CD8-positive, alpha-beta memory T cell (primary cell): ENCODE measurements at places on chromosomes 7 and 10.

DNA sequence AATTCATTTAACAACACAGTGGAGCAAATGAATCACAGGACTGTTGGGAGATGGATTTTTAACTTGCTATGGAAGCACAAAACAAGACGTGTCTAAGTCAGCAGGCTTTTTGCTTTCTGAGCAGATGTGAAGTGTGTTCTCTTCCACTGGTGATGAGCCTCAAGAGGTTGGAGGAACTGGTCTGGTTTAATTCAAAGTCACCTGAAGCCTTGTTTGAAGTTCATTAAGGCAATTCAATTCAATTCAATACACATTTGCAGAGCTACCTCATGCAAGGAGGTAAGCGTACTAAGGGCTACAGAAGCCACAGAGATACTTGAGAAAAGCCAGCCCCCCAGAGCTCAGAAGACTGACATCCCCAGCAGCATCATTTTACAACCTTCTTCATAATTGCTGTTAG is 68.4 kb upstream of the PALS2 start:
- DNase-seq: no peak

GRCh38 chr10:27759483-27760272 is 14.1 kb upstream of the MKX start:
- no peak for DNase-seq

DNA sequence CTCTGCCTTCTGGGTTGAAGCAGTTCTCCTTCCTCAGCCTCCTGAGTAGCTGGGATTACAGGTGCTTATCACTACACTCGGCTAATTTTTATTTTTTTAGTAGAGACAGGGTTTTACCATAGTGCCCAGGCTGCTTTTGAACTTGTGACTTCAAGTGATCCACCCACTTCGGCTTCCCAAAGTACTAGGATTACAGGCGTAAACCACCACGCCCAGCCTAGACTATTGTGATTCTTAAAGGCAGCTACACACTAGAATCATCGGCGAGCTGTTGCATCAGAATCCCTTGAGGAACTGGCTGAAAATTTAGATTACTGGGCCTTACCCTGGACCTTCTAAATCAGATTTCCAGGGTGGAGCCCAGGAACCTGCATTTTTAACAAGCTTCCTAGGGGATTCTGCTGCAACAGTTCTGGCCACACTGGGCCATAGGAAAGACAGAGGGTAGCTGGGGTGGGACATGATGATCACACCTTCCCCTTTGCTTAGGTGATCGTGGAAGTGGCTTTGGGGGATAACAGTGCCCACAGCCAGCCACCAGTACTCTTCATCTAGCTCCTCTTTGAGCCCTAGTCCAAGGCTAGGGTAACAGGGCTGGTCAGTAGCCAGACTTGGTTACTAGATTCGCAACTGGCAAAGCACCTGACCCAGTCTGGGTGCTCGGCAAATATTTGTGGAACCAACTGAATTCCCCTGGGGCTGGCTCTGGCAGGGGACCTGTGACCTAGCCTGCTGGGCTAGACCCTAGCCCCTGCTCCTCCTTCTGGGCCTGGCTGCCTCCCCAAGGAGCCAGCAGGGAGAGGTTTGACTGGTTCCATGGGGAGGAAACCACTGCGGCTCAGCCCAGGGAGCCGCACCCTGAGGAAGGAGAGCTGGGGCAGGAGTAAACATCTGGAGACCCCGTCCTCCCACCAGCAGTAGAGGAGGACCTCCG is 67.1 kb upstream of the DUSP5 start:
- DNase-seq: no peak

- DNase-seq: no peak
Observed at GRCh38 chr7:36272567-36273269, 116.9 kb upstream of the ANLN start.

- no peak for DNase-seq
Observed at GRCh38 chr10:16663444-16663843, 141.8 kb upstream of the C1QL3 start.

- DNase-seq: no peak
Observed at GRCh38 chr7:140778975-140779374, 82.5 kb downstream of the NDUFB2 start.

- DNase-seq: no peak
Observed at GRCh38 chr10:71191551-71192076, 20.8 kb upstream of the UNC5B start.

DNA sequence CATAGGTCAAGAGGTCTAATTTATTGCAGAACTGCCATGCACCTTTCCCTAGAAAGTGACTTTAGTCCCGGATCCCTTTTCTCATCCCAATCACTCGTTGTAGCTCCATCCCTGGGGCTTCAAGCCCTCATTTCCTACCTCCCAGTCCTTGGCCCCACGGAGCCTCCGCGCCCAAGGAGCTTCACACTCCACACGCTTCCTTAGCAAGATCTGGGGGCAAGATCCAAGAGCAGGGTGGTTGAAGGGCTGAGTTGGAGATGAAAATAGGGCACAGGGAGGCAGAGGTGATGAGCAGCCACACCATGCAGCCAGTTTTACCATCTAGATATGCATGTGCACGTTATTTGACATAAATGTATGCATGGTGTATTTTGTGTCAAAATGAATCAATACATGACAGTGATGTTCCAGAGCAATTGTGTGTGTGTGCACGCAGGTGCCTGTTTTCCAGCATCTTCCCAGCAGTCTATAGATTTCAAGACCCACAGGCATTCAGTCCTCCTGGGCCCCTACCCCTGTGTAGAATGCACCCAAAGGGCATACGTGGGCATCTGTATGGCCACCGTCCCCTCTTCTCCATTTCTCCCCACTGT is 6.0 kb upstream of the TRPV6 start:
- DNase-seq: no peak

GRCh38 chr7:6272481-6273323 is at the start of gene CYTH3:
TSS of gene CYTH3 (minus strand) at chr7:6272624. CDS start at chr7:6272507, 117 bp downstream.
- DNase-seq: peak; percentile 76
